NCI-H1092 (cell line): ENCODE measurements at places on chromosomes 1 and 21.

DNA sequence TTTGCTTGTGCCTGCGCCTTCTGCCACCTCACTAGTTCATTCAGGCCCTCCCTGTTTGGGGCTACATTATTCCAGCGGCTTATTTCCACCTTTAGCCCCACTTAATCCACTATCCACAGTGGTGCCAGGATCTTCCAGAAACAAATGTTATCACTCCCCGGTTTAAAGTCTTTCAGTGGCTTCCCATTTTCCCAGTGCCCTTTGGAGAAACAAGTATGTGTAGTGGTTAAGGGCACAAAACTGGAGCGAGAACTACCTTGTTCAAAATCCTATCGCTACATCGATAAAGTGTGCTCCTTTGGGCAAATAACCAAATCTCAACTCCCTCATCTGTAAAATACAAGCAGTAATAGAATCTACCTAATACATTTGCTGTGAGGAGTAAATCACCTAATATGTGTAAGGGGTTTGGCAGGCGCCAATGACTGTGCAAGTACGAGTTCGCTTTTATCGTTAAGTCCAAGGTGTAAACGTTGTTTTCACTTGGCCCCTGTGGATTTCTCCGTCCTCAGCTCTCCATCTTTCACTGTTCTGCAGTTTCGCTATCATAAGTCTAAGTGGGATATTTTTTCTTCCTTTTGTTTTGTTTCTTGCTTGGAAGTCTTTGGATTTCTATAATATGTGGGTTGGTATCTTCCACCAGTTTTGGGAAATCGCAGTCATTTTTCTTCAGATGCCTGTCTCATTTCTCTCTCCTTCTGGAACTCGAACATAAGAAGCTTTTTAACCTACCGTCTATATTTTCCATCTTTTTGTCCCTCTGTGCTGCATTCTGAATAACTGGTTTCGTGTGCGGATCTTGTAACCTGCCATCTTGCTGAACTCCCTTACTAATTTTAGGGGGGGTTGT is 844 bp upstream of the MEAF6 start:
- DNase-seq, result no peak

- DNase-seq, result no peak
Measured at GRCh38 chr1:190001187-190001586, 476.5 kb downstream of the BRINP3 start.

DNA sequence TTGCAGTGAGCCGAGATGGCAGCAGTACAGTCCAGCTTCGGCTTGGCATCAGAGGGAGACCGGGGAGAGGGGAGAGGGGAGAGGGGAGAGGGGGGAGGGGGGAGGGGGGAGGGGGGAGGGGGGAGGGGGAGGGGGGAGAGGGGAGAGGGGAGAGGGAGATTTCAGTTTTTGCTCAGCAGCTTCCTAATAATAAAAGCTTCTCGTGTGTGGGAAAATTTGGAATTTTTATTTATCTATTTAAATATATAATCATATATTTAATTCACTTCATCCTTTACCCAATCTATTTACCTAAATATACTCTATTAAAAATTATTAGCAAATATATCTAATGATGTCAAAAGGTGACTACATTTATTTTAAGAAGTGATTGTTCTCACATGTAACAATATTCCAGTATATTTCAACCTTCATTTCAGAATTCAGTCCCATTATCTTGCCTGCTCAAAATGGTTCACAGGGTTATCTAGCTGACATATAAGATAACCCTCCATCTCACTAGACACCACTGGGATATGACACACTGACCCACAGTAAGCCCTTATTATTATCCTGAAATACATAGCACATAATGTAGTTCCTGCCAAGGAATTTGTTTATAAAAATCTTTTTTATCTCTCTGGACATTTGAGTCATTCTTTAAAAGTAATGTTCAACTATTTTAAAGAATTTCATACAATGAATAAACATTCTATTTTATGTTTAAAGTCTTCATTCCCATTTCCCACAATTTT is 105.9 kb downstream of the GPATCH2 start:
- no peak for DNase-seq

GRCh38 chr1:207388721-207389120 is 65.4 kb upstream of the CR2 start:
- DNase-seq, result no peak

GRCh38 chr1:227312361-227313025 is 5.8 kb downstream of the CDC42BPA start:
- DNase-seq, result no peak
